ENCODE measurements at places on chromosomes 1 and 21.
A peak's percentile ranks its signal among the peaks of the same experiment; 100 is the strongest.

DNA sequence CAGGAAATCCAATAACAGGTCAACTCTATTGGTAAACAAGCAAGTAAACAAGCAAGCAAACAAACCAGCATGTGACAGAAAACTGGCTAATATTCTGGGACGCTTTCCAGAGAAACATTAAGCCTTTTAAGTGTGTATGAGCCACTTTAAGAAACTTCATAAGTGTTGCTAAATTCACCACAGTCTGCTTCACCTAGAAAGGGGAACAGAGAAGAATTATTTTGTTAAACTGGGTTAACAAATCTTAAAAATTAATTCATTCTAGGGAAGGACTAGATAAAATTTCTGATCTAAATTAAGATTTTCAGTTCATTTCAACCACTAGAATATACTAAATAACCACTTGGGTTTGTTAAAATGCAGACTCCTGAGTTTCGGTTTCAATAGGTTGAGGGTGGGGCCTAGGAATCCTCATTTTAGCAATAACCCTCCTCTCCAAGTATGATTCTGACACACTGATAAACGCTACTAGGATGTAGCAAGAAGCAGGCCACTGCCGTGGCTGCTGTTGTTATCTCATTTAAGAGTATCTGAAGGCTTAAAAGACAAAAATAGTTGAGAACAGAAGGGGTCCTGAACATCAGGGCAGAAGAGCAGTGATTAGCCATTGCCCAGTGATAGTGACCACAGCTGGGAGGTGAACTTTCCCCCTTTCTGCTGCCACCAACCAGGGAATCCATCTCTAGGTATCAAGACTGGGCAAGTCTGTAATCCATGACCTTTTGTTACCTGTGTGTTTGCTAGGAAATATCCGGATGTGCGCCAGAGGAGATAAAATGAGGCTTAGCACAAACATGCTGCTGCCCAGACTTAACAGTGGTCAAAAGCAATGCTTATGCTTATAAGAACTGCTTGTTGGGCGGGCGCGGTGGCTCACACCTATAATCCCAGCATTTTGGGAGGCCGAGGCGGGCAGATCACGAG, 11.2 kb downstream of the CREG1 start:
- DNase-seq = no peak

- DNase-seq = peak; percentile 45
Measured at GRCh38 chr1:234958066-234958705, 170.5 kb downstream of the TOMM20 start.

DNA sequence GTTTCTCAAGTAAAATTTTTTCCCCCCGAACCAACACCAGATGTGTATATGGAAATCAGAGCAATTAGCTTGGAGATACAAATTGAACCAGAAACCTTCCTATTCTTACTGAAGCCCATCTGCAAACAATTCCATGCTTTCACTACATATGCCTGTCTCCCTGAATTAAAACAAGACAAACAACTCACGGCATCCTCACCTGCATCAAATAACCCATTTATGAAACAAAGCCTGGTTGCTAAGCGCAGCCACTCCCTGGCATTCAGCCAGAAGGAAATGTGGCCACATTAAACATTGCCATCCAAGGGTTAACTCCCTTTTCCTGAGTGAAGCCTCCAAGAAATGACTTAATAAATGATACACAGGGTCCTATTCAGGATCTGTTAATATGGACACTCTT, 55.3 kb downstream of the APP start:
- DNase-seq = no peak

- no peak for DNase-seq
Measured at GRCh38 chr1:40855513-40855912, 6.7 kb downstream of the CITED4 start.
